ENCODE measurements at places on chromosomes 2 and 18.

DNA sequence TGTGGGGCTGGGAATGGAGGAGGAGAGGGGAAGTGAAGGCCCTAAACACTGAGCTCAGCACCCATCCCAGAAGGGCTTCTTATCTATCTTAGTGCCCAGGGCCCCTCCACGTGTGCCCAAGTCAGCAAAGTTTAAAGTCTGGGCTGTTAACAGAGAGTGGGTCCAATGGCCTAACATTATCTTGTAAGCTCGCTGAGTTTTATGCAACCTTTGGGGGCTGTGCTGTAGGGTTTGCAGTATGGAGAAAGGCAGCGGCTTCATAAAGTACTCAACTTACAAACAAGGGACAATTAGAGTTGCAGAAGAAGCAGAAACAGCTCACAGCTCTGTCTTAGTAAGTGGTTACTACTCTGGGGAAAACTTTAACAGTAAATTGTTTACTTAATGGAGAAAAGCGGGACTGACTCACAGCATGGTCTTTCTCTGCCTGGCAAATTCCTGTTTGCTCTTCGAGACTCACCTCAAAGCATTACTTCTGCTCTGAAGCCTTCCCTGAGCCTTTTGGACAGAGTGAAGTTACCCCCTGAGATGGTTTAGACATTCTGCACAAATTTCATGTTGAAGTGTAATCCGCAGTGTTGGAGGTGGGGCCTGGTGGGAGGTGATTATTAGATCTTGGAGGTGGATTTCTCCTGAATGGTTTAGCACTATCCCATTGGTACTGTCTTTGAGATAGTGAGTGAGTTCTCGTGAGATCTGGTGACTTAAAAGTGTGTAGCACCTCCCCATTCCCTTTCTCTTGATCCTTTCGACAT is 9.0 kb downstream of the ENOSF1 start:
- ATAC-seq = peak; percentile 31

DNA sequence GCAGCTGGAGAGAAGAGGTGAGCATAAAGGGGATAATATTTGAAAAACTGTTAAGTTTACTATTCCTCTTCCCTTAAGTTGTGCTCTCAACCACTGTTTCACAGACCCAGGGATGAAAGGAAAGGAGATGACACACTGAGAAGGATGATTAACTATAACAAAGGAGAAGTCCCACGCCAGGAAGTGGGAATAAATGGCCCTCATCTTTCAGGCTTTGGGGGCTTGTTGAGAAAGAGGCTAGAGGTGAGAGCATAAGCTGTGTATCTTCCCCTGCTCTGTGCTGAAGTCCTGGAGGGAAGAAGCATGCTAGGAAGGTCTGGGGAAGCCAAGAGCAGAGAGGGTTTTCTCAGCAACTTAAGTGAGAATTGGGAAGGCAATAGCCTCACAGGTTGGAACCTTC is 399.1 kb upstream of the ATP5MC3 start:
- ATAC-seq = no peak

DNA sequence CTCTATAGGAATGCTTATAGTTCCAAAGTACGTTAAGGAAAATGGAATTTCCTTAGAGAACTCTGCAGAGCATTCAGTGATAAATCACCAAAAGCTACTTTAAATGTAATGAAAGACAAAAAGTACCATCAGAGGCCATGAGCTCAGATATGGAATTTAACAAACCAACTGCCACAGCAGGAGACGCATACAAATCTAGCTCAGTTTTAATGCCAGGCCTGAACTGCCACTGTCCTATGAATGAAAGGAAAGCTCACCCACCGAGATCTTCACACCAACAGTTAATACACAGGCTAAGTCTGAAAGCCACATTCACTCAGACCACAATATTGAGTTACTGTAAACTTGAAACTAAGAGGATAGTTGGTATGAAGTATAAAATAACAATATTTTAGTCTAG is 126.8 kb downstream of the ZNF516 start:
- no peak for ATAC-seq

DNA sequence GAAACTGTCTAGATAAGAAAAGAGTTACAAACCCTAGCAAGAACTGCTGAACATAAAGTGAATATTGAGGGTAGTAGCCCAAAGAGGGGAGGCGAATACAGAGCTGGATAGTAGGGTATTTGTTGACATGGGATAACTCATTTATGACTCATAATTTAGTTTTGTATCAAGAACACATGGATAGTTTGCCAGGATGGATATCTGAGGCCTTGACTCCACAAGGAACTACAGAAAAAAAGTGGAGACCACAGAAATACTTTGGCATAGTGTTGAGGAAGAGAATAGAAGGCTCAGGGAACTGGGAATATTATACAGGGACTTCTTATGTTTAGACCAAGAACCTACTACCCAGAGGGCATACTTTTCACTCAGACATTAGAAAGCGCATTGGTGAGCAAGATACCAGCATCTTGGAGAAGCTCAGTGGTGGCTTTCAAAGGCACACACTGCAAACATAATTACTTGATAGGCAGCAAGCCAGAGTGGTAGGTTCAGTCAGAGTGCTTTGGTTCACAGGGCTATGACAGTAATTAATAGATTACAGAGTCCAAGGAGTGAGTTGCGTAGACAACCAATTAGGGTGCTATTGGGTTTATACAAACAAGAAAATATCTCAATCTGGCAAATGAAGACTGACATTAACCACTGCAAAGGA is 51.9 kb upstream of the ZBTB7C start:
- ATAC-seq = no peak

GRCh38 chr2:161650116-161651015 is 26.1 kb downstream of the SLC4A10 start:
- ATAC-seq = no peak

All from esophagus mucosa (tissue), 1 donor.